ENCODE measurements at places on chromosomes 16 and 17.

GRCh38 chr16:22318690-22319358, 21.6 kb downstream of the POLR3E start:
- DNase-seq, result peak; percentile 50

DNA sequence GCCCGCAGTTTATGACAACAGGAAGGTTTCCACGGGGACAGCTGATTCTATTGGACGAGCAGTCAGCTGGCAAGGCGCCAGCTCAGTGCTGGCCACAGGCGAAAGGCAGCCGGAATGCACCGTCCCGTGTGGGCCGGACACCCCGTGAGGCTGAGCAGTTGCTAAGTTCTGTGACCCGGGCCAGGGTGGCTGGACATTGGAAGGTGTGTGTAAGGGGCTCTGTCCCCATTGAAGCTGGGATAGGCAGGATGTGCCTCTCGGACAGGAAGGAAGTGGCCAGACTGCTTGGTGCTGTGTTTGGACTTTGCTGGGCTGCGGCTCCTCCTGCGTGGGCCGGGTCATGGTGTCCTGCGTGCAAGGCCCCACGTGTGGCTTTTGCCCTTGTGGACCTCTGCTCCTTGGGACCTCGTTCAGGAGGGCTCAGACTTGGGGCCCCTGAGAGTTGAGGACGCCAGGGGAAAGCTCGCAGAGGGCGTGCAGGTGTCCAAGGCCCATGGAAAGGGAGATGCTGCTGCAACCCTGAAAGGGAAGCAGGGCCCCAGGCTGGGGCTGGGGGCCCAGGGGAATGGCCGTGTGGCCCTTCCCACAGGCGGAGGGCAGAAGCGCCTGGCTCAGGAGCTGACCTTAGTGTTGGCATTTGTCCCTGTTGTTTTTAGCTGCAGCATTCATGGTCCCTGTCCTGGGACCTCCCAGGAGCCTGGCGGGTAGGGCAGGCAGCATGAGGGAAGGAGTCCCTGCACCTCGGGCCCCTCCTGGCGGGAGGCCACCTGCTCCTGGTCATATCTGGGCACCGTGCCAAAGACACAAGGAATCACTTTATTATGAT, 10.0 kb downstream of the BAIAP2 start:
- DNase-seq, result no peak

- DNase-seq, result no peak
Measured at GRCh38 chr17:38558728-38559050, 47.1 kb downstream of the SRCIN1 start.

DNA sequence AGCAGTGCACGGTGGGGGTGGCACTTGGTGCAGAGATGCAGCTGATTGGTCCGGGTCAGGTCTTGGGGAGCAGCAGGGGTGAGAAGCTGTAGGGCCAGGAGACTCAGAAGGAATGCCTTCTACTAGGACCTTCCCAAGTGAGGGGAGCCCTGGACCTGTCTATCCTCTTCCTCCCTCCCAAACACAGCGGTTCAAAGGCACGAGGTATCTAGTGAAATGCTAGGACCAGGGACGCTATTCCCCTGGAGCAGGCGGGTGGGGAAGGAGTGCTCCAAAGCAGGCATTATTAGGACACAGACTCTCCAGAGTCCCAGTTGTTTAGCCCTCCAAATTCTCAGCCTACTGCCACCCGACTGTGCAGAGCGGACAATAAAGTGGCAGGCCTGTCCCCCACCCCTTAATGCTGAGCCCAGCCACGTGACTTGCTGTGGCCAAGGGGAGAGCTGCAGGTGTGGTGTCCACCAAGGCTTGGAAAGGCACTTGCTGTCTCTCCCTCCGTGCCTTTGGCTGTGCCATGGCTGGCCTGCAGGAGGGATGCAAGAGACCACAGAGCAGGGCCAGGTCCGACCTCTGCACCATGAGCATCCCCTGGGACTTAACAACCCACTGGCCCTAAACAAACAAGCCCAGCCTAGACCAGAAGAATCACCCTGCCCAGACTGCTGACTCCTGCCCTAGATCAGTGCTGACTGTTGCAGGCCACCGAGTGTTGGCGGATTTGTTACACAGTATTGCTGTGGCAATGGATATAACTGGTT, 97.2 kb downstream of the TBC1D16 start:
- no peak for DNase-seq

GRCh38 chr16:10862438-10862837, 14.6 kb upstream of the CIITA start:
- no peak for DNase-seq

DNA sequence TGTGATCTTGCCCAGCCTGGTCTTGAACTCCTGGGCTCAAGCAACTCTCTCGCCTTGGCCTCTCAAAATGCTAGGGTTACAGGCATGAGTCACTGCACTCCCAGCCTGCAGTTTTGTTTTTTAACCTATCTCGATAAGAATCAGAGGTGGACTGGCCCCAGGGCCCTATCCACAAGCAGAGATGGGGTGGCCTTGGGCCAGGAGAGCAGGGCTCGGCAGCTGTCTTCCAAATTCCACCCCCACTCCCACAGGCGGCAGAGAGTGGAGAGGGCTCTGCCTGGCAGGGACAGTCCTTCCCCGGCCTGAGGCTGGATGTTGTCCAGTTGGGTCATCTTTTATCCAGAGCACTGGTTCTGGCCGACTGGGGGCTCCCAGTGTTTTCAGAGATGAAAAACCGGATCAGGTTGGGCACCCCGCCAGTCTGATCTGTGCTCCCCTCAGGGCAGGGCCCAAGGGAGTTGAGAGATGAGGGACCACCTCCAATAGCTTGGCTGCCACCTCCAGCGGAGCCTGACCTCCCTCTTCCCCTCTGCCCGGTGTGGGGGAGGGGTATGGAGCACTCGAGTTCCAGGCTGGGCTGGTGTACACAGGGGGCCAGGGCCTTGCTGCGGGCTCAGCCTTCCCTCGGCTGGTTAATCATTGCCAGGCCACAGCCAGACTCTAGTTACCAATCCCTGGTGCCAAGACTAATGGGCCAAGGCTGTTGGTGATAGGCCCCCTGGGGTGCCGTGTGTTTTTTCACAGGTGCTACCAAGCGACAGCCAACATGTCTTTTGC, 30.3 kb upstream of the MYO15B start:
- DNase-seq, result no peak

DNA sequence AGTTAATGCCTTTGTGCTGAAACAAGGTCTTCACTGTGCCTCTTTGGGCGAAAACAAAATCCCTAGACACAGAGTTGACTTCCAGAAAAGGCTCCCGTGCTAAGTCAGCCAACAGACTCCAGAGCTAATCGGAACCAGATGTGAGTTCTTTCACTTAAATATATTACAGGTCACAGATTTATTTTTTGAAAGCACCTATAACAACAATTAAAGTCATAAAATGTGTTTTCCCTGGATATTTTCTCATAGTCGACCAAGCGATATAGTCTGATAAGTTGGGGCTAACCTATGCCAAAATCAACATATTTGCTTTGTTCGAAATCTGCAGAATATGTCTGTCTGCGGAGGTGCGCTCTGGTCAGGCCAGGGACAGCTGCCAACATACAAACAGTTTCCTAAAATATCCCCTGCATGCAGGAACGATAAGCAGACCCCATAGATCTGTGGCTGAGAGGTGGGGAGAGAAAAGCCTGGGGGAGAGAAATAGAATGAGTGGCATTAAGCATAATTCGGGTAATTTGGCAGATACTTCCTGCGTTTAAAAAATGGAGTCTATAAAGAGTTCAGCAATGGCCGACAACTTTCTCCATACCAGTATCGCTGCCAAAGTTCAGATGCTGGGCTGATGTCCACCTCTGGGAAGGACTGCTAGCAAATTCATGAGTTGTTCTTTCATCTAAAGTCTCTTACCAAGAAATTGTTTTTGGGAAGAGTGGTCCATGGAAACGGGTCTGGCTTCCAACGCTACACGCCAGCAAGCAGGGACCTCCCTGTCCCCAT, 50.8 kb upstream of the MYH10 start:
- DNase-seq, result no peak

GRCh38 chr16:46911038-46911437, 26.9 kb downstream of the GPT2 start:
- no peak for DNase-seq

DNA sequence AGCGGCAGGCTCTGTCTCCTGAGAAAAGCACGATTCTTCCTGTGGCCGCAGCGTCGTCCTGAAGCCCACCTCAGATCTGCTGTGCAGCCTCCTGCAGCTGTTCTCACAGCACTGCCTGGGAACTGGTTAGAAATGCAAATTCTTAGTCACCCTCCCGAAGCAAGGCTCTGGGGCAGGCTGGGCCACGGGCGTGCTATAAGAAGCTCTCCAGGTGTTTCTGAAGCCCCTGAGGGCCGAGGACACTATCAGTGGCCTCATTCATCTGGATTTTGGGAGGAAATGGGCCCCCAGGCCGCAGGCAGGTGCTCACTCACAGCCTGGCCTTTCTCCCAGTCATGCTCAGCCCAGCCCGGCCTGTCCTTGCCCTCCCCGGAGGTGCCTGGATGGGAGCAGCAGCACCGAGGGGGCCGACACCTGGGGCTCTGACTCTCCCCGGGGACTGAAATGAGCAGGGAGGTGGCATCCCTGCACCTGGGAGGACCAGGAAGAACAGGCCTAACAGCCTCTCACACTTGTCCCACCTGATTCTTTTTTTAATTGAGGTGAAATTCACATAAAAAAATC, 10.4 kb upstream of the NLRC3 start:
- DNase-seq, result no peak

DNA sequence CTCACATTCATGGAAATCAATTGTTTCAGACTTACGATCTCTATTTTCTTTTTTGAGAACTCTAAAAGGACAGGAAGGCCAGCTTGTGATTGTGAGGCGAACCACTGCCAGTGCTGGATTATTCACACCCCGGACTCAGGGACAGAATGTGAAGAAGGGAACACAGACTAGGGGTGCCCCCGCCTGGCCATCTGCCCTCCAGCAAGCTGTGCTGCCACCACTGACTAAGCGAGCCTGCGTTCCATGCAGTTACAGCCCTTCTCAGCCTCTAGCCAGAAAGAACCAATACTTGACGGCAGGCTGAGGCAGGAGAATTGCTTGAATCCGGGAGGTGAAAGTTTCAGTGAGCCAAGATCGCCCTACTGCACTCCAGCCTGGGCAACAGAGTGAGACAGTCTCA, 2.8 kb downstream of the HAGH start:
- no peak for DNase-seq

DNA sequence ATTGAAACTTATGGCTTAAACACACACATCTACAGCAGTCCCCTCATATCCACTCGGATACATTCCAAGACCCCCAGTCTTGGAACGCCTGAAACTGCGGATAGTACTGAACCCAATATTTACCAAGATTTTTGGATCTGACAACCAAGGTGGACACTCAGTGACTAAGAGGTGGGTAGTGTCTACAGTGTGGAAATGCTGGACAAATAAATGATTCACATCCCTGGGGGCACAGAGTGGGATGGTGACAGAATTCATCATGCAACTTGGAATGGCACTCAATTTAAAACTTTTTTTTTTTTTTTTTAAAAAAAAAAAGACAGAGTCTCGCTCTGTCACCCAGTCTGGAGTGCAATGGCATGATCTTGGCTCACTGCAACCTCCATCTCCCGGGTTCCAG, 54.2 kb upstream of the TRAP1 start:
- DNase-seq, result no peak

DNA sequence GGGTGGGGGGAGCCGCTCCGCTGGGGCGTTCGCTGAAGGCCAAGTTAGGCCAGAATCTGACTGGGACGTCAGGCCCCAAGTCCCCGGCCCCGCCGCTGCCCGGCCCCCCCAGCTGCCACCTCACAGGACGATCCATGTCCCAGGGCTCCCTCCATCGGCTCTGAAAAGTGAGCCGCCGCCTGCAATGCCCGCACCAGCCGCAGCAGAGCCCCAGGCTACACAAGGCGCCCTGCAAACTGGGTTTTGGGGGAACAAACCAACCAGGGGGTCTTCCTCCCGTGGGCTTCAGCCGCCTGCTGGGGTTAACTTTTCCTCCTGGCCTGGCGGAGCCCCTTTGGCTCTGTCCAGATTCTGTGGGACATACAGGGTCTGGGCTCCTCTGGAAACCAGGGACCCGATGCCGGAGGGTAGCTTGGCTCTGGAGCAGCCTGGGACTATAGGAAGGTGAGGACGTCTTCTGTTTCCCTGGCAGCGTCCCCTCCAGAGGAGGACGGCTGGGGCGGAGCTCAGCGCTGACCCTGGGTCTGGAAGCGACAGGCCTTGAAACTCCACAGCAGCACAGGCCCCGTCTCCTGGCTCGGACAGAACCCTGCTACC, 835 bp downstream of the NME4 start:
- DNase-seq, result peak; percentile 18

DNA sequence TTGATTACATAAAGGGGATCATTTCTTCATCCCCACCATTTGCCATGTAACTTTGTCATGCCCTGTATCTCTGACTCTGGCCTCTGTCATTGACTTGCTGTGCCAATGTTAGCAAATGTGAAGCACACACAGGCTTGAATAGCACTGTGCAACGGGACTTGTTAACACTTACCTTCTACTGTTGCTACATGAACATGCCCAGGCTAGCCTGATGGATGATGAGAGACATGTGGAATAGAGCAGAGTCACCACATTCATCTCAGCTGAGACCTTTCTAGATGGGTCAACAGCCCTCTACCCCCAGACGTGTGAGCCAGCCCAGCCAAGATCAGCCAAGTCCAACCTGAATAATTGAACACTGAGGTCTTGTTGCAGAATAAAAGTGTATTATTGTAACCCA, 162.1 kb upstream of the SALL1 start:
- no peak for DNase-seq

GRCh38 chr16:4954714-4955113, 3.4 kb upstream of the SEC14L5 start:
- no peak for DNase-seq

DNA sequence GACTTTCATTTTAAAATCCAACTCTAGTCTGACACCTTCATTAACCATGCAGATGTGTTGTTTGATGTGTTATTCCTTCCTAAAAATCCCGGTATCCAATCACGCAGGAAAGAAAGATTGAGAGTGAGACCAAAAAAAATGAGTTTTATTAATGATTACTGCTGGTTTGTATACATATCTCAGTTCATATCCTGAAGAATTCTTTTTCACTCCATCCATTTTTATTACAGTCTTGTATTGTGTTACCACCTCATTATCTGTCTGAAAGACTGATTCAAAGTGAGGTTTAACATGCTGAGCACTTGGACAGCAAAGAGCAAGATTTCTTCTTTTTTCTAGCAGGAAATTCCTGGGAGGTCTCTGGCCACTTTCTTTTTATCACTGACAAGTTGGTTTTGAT, 268.3 kb downstream of the CDH11 start:
- DNase-seq, result no peak

- no peak for DNase-seq
Measured at GRCh38 chr17:2089021-2089422, 34.1 kb downstream of the HIC1 start.

GRCh38 chr17:38464251-38464722, 36.0 kb downstream of the ARHGAP23 start:
- DNase-seq, result no peak

DNA sequence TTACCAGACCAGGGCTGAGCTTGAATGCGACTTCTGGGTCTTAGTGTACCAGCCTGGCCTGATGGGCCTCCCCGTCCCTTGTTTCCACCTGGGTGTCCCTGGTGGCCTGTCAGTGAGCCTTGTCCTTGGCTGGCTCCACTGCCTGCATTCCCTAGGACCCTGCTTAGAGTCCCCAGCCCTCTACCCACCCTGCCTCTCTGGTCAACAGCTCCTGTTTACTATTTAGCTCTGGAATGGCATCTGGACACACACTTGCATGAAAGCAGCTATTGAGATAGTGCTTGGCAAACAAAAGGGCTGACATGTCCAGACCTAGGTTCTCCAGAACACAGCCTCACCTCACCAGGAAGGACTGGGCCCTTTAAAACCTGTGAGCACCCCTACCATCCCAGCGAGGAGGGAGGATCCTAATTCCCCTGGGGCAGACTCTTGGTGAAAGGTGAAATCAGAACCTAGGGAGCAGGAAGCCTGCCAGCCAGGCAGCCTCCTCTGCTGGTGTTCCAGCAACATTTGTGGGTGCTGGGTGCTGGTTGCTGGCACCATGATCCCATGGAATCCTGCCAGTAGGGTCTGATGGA, 38.8 kb downstream of the RAI1 start:
- no peak for DNase-seq

Data from effector CD8-positive, alpha-beta T cell (primary cell).